ENCODE measurements at places on chromosomes 13 and 19.

DNA sequence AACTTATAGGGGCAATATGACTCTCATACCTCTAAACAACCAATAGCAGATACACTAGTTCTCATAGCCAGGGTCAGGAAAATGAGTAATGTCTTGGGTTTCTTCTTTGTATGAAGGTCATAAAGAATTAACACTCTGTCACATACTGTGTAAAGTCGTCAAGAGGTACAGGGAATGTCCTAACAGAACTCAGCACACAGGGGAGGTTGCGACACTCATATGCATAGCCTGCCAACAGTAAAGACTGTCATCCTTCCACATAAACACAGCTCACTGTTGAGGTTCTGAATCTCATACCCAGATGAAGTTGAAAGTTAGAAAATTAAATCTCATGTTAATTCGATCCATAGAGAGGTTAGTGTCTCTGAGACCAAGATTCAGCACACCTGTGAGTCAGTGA lies 34.2 kb upstream of the ZNF254 start:
- DNase-seq, result no peak

- no peak for DNase-seq
These were observed 218.1 kb downstream of the KCTD12 start for GRCh38 chr13:76668141-76668540.

GRCh38 chr13:33590936-33591335 lies 227.0 kb upstream of the RFC3 start:
- no peak for DNase-seq

DNA sequence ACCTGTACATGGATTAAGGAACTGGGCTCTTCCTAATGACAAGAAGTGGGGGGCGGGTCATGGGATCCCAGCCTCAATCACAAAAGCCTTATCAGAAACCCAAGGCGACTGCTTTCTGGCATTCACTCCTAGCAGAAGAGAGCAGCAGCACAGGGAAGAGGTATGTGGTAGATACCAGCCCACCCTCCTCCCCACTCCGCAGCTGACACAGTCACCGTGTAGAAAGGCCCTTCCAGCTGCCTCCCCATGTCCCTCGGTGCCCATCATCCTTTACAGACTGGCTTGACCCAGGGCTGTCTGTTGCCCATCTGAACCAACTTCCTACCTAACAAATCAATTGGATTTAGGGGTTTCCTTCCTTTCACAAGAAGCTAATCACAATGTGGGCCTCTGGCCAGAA lies 3.1 kb upstream of the DHRS12 start:
- DNase-seq, result no peak

GRCh38 chr19:15358918-15359317 lies 20.7 kb downstream of the AKAP8 start:
- DNase-seq, result no peak

Data from stimulated activated CD8-positive, alpha-beta memory T cell treated with anti-CD3 and anti-CD28 coated beads, Interleukin-4, amount 100 ng/mL, for 1 hour (primary cell).